ENCODE measurements at places on chromosomes 5 and 9. TPM values are rescaled to one million over a fixed set of nuclear protein-coding genes. Genes with fewer than 3 reads are reported as not detected.
A peak's percentile ranks its signal among the peaks of the same experiment; 100 is the strongest.

SLC34A1 gene
- total RNA-seq: 0.16 TPM

SAXO1 gene
- total RNA-seq: 0.14 TPM

IL9 gene
- total RNA-seq: not detected

MARCOL gene
- total RNA-seq: not detected

DNA sequence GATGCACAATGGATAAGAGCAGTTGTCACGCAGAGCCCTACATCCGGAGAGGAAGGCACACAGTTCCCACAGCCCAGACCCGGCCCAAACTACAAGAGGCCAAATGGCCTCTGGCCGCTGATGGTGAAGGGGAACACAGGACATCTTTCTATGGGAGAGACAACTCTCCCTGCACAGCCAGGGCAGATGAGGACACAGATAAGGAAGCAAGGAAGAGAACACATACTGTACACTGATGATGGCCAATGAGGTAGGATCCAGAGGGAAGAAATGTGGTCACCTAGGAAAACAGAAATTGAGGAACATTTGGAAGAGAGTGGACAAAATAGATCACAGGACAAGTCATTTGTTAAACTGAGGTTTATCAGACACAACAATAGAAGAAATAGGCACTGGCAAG is 28.4 kb upstream of the SMIM32 start:
- no peak for DNase-seq

GRCh38 chr9:19975499-19975898 is 186.7 kb upstream of the SLC24A2 start:
- DNase-seq: no peak

DNA sequence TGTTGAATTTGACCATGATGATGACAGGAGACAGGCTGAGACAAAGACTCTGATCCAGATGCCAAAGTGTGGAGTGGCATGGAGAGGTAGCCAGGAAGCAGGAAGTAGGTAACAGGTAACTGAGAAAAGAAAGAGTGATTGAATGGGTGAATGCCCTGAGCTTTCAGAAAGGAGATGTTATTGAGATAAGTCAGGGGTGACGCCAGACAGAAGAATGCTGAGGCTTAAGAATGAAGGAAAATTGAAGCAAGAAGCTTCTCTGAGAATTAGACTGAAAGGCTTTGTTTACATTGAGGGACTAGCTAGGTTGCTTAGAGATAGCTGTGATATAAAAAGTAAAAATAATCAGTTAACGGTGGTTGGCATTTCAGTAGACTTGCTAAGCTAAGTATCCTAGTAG is 165.7 kb downstream of the PSAT1 start:
- no peak for DNase-seq

- peak; percentile 82 for DNase-seq
These were observed at the start of gene SMC5 for GRCh38 chr9:70258692-70259511. TSS of gene SMC5 (plus strand) at chr9:70258978. CDS start at chr9:70259079, 101 bp downstream.

DNA sequence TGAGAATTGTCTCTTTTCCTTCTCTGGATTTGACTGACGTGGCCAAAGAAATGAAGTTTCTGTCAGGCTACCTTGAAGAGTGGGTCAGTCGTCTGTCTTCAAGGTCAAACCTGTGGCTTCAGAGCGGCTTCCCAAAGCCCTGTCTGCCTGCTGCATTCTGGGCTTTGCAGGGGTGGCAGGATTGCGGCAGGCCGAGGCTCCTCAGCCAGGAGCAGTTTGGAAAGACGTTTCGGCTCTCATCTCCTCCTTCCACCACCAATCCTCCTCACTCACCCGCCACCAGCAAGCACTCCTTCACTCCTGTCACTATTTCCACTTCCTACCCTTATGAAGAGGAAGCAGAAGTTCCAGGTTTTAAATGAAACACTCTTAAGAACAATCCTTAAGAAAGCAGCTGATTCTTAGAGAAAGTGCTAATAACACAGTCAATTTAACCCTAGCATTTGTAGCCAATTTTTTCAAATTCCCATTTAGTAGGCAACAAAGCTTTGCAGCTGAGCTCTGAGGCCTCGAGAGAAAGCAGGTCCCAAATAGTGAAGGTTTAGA is 351.7 kb downstream of the ZNF608 start:
- no peak for DNase-seq

- DNase-seq: no peak
These were observed 162.2 kb downstream of the TTLL11 start for GRCh38 chr9:121930956-121931355.

- no peak for DNase-seq
These were observed 31.3 kb downstream of the ZFYVE16 start for GRCh38 chr5:80439213-80439612.

DNA sequence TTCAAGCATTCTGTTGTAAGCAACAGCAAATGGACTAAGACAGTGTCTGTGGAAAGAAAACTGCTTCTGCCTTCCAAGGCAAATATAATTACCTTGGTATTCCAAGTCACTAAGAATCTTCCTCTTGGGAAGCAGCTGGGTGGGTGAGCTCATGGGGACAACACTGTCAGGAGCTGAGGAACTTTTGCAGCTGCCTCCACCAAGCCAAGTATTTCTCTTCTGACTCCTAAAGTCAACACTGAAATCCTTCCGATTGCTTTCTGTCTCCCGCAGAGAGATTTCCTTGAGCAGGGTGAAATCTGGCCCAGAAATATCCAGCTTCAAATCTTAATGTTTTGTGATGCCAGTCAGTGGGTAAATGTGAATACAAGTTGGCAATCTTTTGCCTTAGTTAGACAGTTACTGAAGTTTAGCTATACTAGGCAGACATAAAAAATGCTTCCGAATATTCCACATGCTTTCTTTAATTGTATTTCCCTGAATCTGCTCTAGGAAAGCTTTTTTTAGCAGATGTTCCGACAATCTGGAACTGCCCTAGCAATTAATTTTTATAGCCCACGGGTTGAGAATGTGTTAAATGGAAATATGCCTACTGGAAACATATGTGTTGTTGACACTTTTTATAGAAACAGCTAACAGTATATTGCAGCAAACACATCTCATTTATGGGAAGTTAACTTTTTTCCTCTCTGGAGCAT is 369.9 kb upstream of the DAB2 start:
- DNase-seq: no peak

DNA sequence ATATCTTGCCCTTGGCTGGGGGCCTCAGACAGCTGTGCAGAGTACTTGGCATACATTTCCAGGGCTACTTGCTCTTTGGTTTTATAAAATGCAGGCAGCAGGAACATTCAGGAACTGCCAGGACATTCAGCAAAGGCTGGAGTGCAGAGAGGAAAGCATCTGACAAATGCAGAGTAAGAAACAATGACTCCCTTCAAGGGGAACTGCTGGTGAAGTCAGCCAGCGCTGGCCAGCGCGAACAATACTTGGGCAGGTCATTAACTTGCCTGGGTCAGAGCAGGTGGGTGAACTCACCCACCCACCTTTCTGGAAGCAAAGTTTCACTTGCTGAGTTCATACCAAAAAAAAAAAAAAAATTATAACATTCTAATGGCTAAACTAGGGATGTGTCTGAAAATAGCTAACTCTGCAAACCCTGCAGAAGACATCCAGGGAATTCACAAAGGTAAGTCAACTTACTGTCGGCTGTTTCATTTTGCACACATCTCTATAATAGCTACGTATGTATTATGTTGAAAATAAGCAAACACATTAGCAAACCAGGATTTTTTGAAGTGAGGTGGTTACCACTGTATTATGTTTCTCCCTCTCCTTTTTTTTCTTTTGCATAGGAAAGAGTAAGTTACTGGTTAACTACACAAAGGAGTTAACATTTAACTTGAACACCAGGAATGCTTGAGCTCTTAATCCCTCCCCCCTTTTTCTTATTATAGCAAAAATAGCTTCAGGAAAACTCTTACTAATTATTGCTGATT is 152.2 kb downstream of the GLIS3 start:
- no peak for DNase-seq

- no peak for DNase-seq
These were observed 51.4 kb downstream of the ROR2 start for GRCh38 chr9:91898451-91899218.
